ENCODE measurements at places on chromosomes 4 and X.

DNA sequence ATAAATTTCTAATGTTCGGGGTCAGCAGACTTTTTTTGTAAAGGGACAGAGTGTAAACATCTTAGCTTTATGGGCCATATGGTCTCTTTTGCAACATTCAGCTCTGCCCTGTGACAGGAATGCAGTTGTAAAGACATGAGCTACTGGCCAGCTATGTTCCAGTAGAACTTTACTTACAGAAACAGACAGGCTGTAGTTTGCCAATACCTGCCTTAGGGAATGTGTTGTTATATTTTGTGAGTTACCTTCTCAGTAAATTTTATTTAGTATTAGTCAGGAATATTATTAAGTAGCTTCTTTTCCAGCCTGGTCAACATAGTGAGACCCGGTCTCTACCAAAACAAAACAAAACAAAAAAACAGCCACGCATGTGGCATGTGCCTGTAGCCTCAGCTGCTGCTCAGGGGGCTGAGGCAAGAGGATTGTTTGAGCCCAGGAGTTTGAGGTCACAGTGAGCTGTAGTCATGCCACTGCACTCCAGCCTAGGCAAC, 48.7 kb downstream of the HTT start:
- DNase-seq, result no peak

- DNase-seq, result no peak
These were observed 62.7 kb upstream of the FAM47B start for GRCh38 chrX:34879886-34880285.

- DNase-seq, result no peak
These were observed 95.7 kb upstream of the DRD5 start for GRCh38 chr4:9685692-9686091.

GRCh38 chr4:3810796-3811485, 44.8 kb downstream of the ADRA2C start:
- DNase-seq, result no peak

DNA sequence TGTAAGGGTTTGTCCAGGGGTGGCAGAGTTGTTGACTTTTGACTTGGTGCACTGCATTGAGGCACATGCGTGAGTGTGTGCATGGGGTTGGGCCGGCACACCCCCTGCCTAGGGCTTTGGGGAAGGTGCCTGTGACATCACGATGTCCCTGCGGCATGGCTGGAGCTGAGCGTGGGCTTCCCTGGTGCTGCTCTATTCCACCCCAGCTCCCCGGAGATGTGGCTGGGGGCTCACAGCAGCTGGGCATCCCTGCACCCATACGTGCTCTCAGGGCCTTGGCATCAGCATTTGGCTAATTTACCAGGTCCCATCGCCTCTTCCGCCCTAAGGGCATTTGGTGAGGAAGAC, 5.7 kb downstream of the PSAPL1 start:
- no peak for DNase-seq

- peak; percentile 75 for DNase-seq
These were observed 25.0 kb downstream of the TACC3 start for GRCh38 chr4:1746265-1746691.

GRCh38 chr4:140928880-140929279, 172.7 kb upstream of the TBC1D9 start:
- no peak for DNase-seq

GRCh38 chrX:153830640-153831428, 490 bp upstream of the PDZD4 start:
- DNase-seq, result no peak

- DNase-seq, result no peak
These were observed 92.9 kb upstream of the GPRIN3 start for GRCh38 chr4:89400287-89401035.

- DNase-seq, result peak; percentile 4
These were observed 124.6 kb downstream of the GABRB1 start for GRCh38 chr4:47155919-47156318.
